Left ventricle myocardium superior (tissue), 1 donor: ENCODE measurements at places on chromosomes 13 and 19. TPM values are rescaled to one million over a fixed set of nuclear protein-coding genes. Genes with fewer than 3 reads are reported as not detected.

The TSKS gene
- total RNA-seq, result 0.72 TPM

The ZNF682 gene
- total RNA-seq, result 6.6 TPM

DNA sequence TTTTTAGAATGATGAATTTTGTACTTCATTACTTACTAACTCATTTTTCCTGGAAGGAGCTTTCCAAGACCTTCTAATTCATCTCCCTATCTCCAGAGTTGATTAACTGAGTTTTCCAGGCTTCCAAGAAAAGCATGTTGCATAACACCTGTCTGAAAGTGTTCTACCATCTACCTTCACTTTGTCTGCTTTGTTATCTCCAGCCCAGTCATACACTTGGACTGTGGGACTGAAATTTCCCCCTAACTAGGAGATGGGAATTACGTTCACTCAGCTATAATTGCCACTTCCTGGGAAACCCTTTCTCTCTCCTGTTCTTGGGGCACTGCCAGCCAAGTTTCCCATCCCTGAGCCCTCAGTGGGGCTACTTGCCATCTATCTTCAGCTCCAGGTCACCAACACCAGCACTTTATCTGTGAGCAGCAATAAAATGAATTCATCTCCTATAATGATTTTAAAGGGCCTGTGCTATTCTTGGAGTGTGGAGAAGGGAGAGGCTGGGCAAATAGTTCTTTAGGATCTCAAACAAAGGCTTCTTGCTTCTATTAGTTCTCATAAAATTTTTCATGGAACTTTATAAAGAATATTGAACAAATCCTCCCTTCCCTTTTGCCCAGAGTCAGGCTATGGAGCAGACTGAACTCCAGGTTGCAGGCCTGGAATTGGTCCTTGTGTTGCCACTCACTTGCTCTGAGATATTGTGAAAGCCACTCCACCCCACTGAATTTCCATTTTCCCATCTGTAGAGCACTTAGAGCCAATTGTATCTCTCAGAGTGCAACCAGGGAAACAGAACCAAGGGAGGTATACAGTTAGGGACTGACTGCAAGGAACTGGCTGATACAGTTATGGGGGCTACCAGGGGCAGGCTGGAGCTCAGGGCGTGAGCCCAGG is 17.8 kb upstream of the ATP12A start:
- no peak for DNase-seq

GRCh38 chr13:64130600-64130999 is 2715.0 kb upstream of the PCDH20 start:
- no peak for DNase-seq

- DNase-seq, result no peak
These were observed 150.7 kb downstream of the AKAP11 start for GRCh38 chr13:42422681-42423080.

The LYPD3 gene
- 0.15 TPM for total RNA-seq

The CPB2 gene
- total RNA-seq, result not detected

The RNF225 gene
- total RNA-seq, result not detected

The OR7A5 gene
- not detected for total RNA-seq

- DNase-seq, result no peak
These were observed 116.6 kb upstream of the MCF2L start for GRCh38 chr13:112852392-112852791.

DNA sequence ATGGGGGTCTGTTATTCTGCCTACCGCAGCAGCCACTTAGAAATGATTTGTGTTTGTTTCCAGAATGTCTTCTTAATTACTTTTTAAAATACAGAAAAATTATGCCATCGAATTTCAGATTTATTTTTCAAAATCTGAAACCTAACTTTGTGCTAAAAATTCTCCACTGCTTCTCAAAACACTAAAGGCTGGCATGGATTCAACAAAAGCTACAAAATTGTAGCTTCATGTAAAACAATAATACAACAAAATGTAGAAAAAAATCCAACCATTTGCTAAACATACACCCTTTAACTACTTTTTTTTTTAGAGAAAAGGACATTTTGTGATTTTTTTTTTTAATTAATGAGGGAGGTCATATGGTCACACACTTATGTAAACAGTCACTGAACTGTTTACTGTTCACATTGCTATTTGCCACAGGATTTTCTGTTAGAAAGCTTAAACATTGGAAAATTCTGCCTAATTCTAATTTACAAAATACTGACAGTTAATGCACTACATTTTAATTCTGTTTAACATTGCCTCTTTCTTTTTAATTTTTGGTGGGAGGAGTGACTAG is 606.6 kb downstream of the DCT start:
- DNase-seq, result no peak

GRCh38 chr13:31891472-31891871 is 140.1 kb upstream of the FRY start:
- no peak for DNase-seq
